ENCODE measurements at places on chromosomes 2 and 18.

DNA sequence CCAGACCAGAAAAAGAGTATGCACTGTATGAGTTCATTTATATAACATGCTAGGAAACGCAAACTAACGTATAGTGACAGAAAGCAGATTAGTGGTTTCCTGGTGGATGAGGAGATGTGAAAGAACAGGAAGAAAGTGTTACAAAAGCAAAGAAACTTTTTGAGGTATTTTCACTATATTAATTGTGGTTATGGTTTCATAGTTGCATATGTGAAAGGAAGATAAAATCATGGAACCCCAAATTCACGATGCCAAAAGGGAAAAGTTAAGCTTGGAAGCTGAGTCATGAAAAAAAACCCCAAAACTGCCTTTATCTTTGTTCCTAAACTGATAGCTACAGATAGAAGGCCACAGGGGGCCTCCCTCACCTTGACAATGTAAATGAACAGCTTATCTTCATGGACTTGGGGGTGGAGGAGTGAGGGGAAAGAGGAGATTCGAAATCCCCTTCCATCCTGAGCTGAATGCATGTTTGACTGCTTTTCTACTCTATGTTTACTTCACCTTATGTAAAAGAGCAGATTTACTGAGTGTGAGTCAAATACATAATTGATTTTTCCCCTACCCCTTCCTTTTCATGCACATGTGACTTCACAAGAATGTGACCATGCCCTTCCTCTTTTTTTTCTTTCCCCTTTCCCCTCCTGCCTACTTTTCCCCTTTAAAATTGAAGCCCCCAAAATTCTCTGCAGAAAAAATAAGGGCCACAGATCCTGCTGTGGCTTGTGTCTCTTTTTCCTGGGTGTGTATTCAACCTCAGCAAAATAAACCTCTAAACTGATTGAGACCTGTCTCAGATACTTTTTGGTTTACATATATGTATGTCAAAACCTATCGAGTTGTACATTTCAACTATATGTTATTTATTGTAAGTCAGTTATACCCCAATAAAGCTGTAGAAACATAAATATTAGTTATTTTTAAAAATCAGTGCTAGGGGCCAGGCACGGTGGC lies 100.1 kb upstream of the TLK1 start:
- no peak for DNase-seq

GRCh38 chr2:219441451-219442255 lies 7.0 kb downstream of the SPEG start:
- no peak for DNase-seq

GRCh38 chr2:119862127-119862889 lies 102.6 kb downstream of the PTPN4 start:
- peak; percentile 34 for DNase-seq

GRCh38 chr2:140737006-140737405 lies 1393.8 kb downstream of the LRP1B start:
- no peak for DNase-seq

DNA sequence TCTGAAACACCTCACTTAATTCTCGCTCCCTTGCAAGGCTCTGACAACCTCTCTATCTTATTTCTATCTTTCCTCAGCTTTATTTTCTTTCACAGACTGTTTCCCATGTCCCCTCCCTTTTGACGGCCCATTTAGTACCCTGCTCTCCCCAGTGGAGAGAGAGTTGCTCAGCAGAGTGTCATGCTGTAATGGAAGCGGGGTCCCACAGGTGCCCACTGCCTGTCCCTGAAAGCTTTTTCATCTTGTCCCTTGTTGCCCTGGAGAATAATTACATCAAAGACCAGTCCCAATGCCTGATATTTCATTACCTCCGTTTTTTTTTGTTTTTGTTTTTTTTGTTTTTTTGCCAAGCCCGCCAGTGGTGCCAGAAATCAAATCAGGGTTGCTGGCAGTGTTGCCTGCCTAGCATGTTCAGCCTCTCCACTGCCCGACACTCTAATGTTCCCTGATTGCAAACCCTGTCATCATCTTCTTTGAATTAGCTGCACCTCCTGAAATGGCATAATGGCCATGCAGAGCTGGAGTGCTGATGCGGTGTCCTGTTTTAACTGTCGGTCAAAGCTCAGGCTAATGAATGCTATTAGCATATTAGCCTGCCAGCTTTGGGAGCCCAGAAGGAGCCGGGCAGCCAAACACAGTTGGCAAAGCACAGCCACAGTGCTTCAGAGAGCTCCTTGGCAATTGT lies 71.2 kb upstream of the CAVIN2 start:
- no peak for DNase-seq

- DNase-seq, result no peak
Observed at GRCh38 chr18:45403341-45404049, 211.8 kb upstream of the SLC14A2 start.

- DNase-seq, result no peak
Observed at GRCh38 chr2:221123396-221123795, 448.7 kb downstream of the EPHA4 start.

- DNase-seq, result no peak
Observed at GRCh38 chr18:79553154-79553553, 126.4 kb upstream of the CTDP1 start.

GRCh38 chr2:122707224-122707824 lies 951.9 kb downstream of the TSN start:
- DNase-seq, result no peak

- DNase-seq, result no peak
Observed at GRCh38 chr18:45330170-45330594, 285.1 kb upstream of the SLC14A2 start.

GRCh38 chr2:202335791-202336467 lies 40.2 kb upstream of the BMPR2 start:
- DNase-seq, result no peak
